Kidney glomerular epithelial cell (primary cell): ENCODE measurements at places on chromosomes 5 and 9.

GRCh38 chr5:120466341-120467006 is 2.4 kb downstream of the PRR16 start:
- no peak for DNase-seq

GRCh38 chr9:112771359-112772214 is 21.0 kb downstream of the SNX30 start:
- no peak for DNase-seq

- DNase-seq: no peak
Measured at GRCh38 chr9:97384406-97385262, 27.3 kb upstream of the TDRD7 start.

DNA sequence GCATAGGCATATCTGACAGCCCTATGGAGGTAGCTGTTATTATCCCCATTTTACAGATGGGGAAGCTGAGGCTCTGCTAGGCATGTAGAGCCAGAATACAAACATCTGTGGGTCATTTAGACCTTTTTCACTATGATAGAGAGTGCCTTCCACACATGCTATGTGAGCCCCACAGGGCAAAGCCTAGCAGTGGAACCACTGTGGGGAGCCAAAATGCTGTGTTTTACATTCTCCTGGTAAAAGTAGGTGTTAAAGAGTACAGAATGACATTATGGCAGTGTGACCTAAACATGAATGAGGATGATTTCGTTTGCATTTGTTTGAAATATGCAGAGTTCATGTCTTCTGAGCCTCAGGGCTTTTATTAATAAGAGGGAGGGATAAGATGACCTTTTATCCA is 265.2 kb downstream of the MAST4 start:
- no peak for DNase-seq

GRCh38 chr5:108681079-108681921 is 66.4 kb upstream of the FER start:
- peak; percentile 28 for DNase-seq

DNA sequence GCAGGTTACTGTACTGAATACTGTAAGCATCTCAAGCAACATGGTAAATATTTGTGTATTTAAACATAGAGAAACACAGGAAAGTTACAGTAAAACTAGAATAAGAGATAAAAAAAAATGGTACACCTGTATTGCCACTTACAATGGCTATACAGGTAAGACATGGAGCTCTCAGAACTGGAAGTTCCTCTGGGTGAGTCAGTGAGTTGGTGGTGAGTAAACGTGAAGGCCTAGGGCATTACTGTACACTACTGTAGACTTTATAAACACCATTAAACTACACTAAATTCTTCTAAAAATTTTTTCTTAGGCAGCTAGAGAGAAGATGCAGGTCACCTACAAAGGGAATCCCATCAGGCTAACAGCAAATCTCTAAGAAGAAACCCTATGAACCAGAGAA is 872.9 kb downstream of the TAF11L14 start:
- DNase-seq: no peak

GRCh38 chr9:121666294-121666693 is 14.9 kb downstream of the DAB2IP start:
- no peak for DNase-seq
